Osteocyte (in vitro differentiated cells): ENCODE measurements at places on chromosomes 1 and 21.
A peak's percentile ranks its signal among the peaks of the same experiment; 100 is the strongest.

- DNase-seq: peak; percentile 21
These were observed 43.9 kb downstream of the ZNF281 start for GRCh38 chr1:200365897-200366426.

GRCh38 chr1:214277704-214278635 is 3.0 kb upstream of the SMYD2 start:
- DNase-seq: no peak

GRCh38 chr1:47809301-47810084 is 187.7 kb downstream of the TRABD2B start:
- no peak for DNase-seq

GRCh38 chr1:66623812-66624211 is 89.9 kb downstream of the SGIP1 start:
- DNase-seq: no peak

GRCh38 chr1:183302452-183303322 is 115.5 kb downstream of the NMNAT2 start:
- no peak for DNase-seq

- no peak for DNase-seq
These were observed 577.8 kb upstream of the PLXNA2 start for GRCh38 chr1:208821939-208822338.

DNA sequence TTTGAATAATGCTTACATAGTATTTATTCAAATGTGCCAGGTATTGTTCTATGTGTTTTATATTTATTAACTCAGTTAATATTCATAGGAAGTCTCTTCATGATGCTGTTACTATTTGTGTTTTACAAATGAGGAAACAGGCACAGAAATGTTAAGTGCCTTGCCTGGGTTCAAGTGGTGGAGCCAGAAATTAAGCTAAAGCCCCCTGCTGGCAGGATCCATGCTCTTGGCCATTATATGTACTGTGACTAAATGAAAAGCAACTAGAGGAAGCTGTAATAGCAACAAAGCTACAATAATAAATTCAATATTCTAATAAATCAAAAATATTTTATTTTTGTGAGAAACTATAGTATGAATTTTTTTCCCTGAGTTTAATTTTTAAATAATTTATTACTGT is 30.0 kb downstream of the IARS2 start:
- DNase-seq: no peak

DNA sequence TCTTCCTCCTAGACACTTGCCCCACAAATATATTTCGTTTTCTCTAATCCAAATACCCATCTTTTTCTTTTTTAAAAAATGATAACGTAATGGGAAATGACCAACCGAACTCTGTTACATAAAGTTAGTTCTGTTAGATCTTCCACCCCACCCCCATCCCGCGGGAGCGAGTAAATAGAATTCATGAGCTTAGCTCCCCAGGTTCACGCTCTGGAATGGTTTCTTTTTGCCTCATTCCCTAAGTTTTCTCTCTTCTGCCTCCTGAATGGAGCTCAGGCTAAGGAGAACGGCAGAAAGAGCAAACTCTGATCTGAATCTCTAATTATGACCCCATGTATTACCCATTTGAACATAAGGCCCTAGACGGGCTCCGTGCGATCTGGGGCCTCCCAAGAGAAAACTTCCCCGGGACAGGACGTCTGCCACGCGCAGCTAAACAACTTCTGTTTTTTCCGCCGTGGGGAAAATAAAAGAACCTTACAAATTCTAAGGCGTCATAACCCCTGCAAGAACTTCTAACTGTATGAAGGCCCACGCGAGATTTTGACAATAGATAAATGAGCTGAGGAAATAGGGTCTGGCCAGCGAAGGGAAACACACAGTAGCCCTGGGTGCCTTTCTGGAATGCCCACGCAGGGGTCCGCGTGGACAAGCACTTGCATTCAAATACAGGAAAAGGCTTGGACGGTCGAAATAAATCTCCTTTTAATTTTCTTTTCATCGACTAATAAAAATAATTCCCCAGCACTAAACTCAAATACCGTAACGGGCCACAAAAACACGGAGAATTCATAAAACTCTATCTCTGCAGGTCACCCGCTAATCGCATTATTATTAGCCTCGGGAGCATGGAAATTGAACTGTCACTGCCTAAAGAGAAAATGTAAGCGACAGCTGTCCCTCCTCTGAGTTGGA is 2.2 kb downstream of the TBX15 start:
- DNase-seq: no peak

DNA sequence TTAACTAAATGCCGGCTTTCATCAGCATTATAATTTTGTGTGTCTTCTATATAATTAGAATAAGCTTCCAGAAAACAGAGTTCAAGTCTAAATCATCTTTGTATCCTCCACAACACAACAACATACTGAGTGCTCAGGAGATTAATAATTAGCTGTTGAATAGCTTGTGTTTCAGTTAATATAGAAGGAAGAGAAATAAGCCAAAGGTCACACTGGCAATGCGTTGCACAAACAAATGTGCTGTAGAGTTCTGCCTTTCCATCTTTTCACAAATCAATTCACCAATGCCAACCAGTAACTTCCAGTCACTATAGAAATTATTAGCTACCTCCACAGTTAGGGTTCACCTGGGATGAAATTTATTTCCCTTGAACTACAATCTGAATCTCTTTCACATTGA is 132.0 kb downstream of the LMX1A start:
- no peak for DNase-seq

DNA sequence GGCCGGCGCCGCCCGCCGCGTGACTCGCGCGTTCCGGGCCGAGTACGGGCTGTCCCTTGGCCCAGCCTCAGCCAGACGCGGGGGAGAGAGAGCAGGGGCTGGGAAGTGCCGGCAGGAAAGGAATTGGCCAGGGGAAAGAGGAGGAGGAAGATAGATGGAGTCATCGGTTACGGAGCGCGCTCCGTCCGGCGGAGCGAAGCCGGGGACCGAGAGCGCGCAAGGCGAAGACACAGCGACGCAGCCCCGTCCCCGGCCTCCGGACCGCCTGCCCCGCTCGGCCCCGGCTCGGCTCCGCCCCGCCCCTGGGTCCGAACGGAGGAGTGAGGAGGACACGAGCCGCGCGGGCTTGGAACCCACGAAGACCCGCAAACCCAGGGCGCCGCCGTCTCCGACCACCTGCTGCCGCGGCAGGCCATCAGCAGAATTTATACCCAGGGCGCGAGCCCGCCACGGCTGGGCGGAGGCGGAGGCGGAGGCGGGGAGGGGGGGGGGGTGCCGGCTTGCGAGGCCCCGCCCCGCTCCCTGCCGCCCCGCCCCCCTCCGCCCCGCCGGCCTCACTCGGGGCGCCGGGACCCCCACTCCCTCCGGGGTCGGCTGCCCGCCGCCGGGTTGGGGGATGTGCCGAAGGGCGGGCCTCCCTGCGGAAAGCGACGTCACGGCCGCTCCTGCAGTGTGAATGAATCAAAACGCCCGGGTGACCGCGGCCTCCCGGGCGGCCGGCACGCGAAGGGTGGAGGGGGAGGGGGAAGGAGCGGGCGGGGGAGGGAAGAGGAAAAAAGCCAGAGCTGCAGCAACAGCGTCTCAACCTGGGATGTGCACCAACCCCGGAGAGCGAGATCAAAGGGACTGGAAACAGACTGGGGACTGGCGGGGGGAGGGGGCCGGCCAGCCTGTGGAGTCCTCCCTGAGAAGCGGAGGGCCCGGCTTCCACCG is at the start of gene LHX4:
LHX4 (plus strand) TSS at position 782 of the 933 bp plus-strand sequence. CDS start 266 bp downstream, outside the sequence.
- no peak for DNase-seq

GRCh38 chr1:151006327-151007052 is at the start of gene MINDY1:
Gene MINDY1, minus strand, starts transcription at chr1:151006902. Its CDS starts 4,285 bp downstream, at chr1:151002617.
- peak; percentile 88 for DNase-seq

DNA sequence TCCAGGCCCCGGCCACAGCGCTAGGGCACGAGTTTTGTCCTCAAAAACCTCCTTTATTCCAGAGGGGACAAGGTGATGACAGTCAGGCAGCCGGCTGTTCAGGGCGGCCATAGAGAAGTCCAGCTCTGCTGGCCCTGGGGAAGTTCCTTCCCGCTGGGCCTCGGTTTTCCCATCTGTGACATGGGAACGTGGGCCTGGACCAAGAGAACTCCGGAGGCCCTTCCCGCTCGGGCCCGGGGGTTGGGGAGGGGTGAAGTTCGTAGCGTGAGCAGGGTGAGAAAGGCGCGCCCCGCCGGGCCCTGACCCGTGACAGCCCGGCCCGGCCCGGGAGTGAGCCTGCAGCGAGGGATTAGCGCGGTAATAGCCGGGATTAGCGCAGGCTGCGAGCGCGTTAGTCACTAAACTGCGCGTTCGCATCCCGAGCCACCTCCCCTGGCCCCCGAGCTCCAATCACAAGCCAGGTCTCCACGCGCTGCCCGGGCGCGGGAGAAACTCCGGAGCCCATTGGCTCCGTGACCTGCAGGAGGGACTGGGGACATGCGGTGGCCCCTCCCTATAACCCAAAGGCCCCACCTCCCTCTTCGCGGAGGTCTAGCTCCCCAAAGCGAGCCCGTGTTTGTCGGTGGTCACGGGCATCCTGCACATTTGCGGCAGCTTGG is 29.8 kb upstream of the PADI2 start:
- no peak for DNase-seq

GRCh38 chr21:41706678-41707077 is 60.2 kb downstream of the RIPK4 start:
- DNase-seq: no peak

DNA sequence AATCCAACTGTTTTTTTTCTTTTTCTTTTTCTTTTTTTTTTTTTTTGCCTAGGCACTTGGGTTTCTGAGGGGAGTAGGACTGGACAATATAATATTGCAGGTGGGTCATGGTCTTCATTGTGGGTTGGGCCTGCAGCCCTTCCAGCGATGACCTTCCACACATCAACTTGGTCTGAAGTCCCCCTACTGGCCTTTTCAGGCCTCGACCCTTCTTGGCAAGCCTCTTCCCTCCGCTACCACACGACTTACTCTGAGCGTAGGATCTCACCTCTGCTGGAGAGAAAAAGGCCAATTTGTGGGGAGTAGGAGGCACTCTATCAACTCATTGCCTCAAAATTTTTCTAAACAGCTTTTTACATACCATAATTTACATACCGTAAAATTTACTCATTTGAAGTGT is 51.1 kb upstream of the GRIK3 start:
- no peak for DNase-seq

DNA sequence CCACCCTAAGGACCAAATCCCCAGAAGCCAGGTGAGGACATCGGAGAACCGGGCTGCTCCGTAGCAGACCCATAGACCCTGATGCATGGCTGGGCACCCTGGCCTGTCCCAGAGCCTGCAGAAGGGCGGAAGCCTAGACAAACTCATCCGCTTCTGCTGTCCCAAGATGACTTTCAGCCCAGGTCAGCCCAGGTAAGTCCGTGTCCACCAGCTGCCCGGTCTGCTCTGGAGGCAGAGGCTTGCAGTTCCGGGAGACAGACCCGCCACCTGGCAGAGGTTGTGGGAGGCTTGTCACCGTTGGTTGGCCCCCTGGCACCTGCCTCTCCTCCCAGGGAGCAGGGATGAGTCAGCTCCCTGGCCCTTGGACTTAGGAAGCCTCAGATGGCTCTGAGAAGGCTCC is 22.8 kb upstream of the POFUT2 start:
- DNase-seq: no peak

- DNase-seq: no peak
These were observed 17.3 kb upstream of the TTC4 start for GRCh38 chr1:54698346-54698745.

DNA sequence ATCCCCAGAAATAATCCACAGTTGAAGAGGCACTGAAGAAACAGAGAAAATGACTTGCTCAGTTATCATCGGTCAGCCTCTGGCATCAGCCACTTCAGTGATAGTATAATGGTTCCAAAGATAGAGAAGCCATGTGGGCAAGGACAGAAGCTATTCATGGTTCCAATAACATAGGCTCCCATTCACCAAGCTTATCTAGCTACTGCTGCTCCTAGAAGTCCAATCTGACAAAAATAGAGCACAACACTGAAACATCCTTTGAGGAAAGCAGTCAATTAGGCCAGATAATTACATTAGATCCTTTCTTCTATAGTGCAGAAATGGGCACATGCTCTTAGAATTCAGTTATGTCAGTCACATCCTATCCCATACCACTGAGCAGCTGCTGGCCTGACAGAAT is 33.5 kb upstream of the CRB1 start:
- no peak for DNase-seq

GRCh38 chr1:195704028-195704427 is 904.2 kb downstream of the KCNT2 start:
- DNase-seq: no peak

DNA sequence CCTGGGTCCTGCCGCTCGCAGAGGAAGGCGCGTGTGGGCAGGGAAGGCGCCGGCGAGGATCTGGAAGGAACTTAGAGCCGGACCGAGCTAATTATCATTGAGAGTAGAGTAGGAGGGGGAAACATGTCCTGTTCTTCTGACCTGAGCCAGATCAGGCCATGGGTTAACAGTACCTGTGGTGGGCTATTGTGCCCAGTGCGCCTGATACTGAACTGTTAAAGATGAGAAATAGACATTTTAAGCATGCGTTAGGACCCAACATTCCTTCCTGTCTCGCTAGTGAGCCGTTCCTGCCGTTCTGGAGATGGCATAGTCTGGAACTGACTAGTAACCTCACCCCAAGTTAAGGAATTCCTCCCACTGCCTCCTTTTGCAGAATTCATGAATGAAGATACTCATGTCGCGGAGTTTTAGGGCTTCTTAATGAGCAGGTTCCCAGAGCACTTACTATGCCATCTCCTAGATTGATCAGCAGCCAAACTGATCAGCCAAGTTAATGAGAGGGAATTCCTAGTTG is 870 bp downstream of the STRIP1 start:
- DNase-seq: no peak

- no peak for DNase-seq
These were observed 145.2 kb downstream of the TNR start for GRCh38 chr1:175597969-175598765.

GRCh38 chr1:177181631-177182291 is 11.0 kb downstream of the BRINP2 start:
- peak; percentile 86 for DNase-seq

- no peak for DNase-seq
These were observed 47.0 kb downstream of the SERINC2 start for GRCh38 chr1:31460027-31460426.

DNA sequence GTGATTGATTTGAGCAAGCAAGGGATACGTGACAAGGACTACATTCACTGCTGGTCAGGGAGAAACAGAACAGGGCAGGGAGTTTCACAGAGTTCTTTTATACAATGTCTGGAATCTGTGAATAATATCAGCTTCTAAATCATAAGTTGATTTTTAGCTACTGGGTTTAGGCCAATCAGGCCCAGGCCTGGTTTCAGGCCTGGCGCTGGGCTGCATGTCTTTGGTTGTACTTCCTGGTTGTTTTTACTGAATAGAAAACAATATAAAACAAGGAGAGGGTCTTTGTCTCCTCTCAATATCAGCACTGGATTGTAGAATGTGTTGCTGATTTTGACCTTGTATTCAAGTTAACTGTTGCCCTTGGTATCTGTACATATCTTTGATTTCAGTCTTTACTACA is 865 bp upstream of the AMY2A start:
- no peak for DNase-seq

- no peak for DNase-seq
These were observed 10.2 kb downstream of the UBIAD1 start for GRCh38 chr1:11283151-11283550.

DNA sequence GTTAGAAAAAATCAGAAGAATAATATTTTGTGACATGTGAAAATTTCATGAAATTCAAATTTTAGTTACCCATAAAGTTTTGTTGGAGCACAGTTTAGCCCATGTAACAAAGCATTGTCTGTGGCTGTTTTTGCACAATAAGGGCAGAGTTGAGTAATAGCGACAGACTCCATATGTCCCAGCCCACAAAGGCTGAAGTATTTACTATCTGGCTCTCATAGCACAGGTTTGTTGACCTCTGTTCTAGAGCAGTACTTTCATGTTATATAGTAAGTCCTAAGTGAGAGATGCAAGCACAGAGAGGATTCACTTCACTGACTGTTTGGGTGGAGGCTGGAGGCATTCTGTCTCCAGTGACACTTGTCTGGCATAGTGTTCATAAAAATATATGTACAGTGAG is 6.8 kb downstream of the LAMC1 start:
- DNase-seq: no peak
